ENCODE measurements at places on chromosomes 7 and 10. TPM values are rescaled to one million over a fixed set of nuclear protein-coding genes. Genes with fewer than 3 reads are reported as not detected.
A peak's percentile ranks its signal among the peaks of the same experiment; 100 is the strongest.

Gene C1QL3
- not detected for total RNA-seq

Gene ZNF273
- total RNA-seq, result 11.3 TPM

Gene AKR1C4
- not detected for total RNA-seq

Gene ASB4
- total RNA-seq, result not detected

DNA sequence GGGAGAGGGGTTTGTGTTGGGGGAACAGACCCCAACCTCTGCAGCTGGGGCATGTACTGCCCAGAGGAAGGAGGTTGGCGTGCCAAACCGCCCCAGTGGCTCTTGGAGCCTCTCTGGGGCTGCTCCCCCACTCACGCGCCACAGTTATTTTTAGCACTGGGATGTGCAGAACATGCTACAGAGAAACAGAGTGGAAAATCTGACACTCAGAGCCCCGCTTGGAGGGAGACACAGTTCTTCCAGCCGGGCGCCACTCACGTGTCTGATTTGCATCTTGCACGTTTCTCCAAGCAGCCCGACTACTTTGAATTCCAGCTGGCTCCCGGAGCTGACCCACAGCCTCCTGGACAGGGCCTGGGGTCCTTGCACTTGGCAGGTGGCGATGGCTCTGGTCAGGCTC, 182.0 kb downstream of the RPS24 start:
- DNase-seq, result peak; percentile 70

DNA sequence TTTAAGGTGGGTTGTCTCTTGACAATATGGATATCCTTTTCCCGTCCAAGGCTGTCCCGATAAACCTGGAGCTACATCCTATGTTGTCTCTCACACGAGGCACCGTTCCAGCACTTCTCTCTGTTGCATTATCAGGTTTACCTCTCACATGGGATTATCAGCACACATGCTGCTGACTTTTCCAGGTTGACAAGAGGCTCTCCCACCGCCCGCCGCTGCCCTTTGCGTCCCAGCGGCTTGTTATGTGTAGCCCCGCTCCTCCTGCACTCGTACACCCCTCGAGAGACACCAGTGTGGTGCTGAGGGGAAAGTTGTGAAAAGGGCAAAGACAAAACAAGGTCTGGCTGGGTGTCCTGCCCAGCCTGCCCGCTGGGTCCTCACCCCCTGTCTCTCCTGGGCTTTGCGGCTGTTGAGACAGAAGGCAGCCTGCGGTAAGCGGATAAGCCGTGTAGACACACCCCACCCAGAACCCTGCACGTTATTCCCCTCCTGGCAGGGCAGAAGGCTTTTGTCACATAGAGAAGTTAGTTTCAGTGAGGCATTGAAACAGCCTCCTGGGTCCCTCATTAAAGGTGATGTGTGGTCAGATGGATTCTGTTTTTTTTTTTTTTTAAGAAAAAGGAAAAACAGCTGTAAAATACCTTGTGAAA, 38.7 kb downstream of the UBE3C start:
- DNase-seq, result no peak

DNA sequence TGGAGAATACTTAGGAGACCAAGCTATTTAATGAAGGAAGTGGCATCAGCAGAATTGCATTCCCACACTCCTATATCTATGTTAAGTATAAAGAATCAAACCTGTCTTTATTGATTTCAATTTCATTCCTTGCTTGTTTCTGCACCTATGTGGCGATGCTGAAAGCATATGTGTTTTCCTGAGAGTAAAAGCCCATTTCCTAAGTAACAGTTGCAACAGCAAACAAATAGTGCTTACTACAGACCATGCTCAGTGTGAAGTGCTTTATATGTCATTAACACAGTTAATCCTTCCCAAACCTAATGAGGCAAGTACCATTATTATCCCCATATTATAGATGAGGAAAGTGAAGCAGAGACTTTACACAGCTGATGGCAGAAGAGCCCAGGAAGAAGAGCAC, 552.1 kb downstream of the PARD3 start:
- DNase-seq, result no peak
